Stimulated activated CD8-positive, alpha-beta memory T cell treated with anti-CD3 and anti-CD28 coated beads, Interleukin-15, amount 100 ng/mL, for 48 hours (primary cell): ENCODE measurements at places on chromosomes 11 and 22.

DNA sequence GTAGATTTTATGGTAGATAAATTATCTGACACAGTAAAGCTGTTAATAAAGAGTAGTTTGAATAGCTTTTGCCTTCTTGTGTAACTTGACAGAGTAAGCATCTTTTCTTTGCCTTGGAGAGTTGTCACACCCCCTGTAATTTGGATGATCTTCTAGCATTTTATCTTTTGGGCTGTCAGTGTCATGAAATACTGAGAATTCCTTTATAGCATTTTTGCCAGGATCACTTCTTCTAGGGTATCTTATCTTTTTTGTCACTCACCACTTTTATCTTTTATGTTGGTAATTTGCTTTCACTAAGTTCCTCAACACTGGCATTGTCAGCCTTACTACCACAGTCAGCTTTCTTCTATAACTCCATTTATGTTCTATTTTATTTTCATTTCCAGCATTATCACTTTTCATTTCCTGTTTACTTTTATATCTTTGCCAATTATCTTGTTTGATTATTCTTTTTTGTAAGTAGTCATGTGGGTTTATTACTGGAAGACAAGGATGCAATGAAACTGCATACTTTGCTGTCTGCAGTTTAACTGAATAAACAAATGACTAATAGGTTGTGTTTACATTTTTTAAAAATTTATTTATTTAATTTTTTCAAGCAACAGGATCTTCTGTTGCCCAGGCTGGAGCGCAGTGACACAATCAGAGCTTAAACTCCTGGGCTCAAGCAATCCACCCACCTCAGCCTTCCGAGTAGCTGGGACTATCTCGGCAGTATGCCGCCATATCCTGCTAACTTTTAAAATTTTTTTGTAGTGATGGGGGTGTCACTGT, 28.1 kb upstream of the ACAT1 start:
- DNase-seq, result no peak

DNA sequence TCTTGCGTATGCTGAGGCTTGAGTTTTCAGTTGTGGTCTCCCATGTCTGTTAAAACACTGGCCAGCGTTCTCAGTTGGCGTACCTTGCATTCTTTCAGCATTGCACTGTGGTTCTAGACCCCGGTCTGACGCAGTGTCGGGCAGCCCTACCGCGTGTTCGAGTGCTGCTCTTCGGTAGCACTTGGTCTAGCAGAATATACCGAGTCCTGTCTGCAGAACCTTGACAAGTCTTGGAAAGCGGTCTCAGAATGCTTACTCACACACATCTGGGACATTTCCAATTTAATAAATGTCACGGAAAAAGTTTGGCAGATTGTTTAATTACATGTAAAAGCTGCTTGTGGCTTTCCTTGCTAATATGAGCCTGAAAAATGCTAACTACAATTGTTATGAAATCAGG, 32.6 kb downstream of the PPFIA1 start:
- DNase-seq, result no peak

DNA sequence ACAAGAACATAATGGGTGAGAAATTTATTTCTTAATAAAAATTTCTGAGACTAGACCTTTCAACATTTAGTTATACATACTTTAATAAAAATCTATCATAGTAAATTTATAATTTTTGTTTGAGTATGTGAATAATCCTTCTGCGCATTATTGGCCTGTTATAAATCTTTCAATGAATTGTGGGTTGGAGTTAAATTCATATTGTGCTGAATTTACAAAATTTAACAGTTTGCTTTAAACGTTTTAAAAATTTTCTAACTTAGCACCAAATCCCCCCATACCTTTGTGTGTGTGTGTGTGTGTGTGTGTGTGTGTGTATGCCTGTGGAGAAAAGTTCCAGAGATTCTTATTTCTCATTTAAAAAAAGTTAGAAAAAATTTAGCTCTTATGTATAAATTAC, 111.0 kb downstream of the TMEM135 start:
- DNase-seq, result no peak

GRCh38 chr11:122804796-122805195, 33.5 kb upstream of the CRTAM start:
- DNase-seq, result no peak

GRCh38 chr11:14420223-14420622, 61.2 kb upstream of the RRAS2 start:
- DNase-seq, result no peak
